ENCODE measurements at places on chromosomes 3 and 15.
A peak's percentile ranks its signal among the peaks of the same experiment; 100 is the strongest.

GRCh38 chr15:49462232-49462844 is 39.3 kb downstream of the FGF7 start:
- no peak for DNase-seq

DNA sequence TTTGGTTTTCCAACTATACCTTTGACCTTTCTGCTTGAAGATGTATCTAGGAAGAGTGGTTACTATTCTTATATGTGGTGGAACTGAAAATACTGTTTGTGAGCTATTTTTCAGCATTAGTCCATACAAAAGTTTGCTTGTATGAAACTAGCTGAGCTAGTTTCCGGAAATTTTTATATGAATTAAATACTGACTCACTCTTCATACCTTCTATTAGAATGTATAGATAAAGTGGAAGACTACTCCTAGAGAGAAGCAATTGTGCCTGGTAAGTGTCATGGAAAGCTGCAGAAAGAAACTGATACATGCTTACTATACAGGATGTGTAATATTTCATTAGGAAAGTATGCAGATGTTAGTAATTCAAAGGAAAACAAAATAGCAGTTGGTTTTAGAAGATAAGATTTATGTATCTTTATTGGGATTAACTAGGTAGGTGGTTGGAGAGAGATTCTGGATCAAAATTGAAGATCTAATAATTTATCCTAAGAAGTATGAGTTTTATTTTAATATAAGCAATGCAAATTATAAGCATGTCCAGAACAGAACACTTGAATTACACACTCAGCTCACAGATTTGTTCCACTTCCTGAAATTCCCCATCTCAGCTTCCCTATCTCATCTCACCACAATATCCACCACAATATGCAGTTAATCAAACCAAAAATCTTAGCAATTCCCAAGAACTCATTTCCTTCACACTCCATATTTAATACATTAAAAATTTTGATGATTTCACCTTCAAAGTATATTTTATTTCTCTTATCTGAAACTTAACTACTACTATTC is 82.8 kb downstream of the BCHE start:
- no peak for DNase-seq

- DNase-seq = no peak
These were observed 44.9 kb downstream of the ABHD5 start for GRCh38 chr3:43735618-43736017.

DNA sequence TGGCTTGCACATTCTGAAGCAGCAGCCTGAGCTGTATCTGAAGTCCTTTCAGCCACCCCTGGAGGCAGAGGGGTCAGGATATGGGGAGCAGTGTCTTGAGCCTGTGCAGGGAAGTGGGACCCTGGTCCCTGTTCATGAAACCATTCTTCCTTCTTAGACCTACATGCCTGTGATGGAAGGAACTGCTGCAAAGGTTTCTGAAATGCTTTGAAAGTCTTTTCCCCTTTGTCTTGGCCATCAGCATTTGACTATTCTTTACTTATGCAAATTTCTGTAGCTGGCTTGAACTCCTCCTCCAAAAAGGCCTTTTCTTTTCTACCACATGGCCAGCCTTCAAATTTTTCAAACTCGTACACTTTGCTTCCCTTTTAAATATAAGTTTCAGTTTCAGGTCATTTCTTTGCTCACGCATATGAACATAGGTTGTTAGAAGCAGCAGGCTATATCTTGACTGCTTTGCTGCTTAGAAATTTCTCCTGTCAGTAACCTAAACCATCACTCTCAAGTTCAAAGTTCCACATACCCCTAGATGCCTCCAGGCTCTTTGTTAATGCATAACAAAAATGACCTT is 62.3 kb downstream of the GALK2 start:
- no peak for DNase-seq

GRCh38 chr15:59644756-59645155 is 12.6 kb downstream of the GTF2A2 start:
- no peak for DNase-seq

- no peak for DNase-seq
These were observed 435 bp downstream of the RAB27A start for GRCh38 chr15:55289011-55289745.

DNA sequence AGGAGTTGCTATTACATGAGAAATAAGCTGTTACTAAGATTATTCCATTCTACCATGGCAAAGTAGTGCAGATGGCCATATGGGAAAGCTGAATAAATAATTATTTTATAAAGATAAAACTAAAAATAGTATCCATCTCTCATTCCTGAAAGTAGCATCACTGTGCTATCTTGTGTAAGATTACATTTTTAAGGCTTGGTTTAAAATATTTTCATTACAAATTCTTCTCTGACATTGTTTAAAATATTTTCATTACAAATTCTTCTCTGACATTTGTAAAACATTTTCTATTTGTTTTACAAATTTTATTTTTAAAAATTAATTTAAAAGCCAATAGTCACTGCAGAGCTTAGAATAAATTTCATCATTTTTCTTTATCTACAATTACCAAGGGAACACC is 665.5 kb upstream of the NAALADL2 start:
- no peak for DNase-seq

- DNase-seq = no peak
These were observed 9.1 kb downstream of the VPS8 start for GRCh38 chr3:184821034-184821433.

- DNase-seq = no peak
These were observed 6.6 kb upstream of the SCAP start for GRCh38 chr3:47482366-47482765.

DNA sequence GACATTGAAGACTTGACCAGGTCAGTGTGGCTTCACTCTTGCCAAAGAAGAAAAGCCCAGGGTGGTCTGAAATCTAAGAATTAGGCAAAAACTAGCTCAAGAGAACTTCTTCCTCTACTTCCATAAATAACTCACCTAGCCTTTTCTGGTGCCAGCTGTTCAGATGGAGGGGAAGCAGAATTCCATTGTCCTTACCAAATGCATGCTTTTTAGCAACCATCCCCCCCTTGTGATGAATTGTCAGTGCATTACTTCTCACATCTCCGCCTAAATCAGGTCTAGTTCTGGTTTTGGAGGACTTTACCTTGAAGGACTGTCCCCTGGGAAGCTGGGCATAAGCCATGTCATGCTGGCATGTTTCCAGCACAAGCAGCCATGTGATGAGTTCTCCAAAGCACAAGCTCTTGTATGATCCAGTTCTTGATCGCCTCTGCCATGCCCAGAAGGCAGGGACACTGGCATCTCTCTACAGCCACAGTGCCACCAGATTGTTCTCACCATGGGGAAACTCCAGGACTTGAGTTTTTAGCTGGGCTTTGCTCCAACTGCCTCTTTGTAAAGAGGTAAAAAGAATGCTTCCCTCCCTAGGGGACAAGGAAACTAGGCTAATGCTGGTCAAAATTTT is 96.4 kb upstream of the IL12A start:
- DNase-seq = no peak

- no peak for DNase-seq
These were observed 166.0 kb upstream of the ATP10A start for GRCh38 chr15:26029146-26029545.

DNA sequence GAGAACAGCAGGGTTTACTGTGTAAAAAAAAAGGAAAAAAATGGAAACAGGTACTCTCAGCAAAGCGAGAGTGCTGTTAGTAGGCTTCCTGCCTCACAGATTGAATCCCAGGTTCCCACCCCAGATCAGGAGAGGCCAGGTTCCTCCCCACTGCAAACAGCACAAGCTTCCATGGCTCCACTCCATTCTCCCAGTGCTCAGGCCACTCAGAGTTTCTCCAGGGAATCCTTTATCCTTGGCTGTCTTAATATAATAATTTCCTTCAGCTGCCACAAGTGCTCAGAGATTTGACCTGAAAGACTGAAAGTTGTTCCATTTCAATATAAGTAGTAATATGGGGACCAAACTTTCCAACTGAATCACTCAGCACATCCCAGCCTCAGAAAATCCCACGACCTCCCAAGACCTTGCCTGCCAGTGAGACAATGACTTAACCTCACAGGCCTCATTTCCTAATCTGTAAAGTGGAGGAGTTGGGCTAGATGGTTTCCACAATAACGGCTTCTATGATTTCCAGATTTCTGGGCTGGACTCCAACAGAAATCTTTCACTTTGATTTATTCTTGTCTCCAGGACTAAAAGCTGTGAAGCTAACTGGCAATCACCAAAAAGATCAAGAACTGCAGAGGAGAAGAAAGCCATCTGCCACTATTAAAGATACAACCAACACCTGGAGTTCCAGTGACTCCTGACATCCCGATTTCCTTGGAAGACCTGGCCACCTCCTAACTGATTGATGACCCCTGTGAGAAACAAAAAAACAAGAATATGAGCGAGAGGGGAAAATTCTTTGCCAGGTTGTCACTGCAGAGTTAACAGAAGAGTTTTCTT is 289.5 kb downstream of the NEK10 start:
- DNase-seq = no peak

- DNase-seq = no peak
These were observed 271.5 kb upstream of the TMC3 start for GRCh38 chr15:81645470-81645869.

DNA sequence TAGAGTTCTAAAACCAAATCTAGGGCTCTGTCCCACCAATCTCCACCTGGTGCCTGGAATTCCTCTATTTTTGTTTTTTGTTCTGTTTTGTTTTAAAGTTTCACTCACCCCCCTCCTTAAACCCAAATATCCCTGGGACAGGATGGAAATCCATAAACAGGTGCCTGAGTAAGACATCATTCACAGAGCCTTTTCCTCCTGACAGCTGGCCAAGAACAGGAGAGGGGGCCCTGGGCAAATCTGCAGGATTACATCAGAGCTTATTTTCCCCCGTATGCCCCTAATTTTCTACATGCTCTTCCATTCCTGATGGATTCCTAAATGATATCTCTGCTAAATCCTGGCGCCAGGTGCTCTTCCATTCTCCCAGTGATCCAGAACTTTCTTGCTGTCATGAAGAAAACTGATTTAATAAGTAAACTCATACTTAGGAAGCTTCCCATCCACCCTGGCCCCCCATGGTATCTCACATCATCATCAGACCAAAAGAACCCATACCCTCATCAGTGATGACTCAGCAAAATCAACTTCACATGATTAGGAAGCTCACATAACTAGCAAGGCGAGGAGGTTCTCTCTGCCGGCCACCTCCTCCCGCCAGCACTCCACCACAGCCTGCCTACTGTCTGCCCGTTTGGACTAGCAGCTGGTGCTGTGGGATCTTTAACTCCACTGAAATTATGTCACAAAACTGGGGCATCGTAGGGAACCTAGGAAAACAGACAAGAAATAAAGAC is 61.0 kb downstream of the LIPC start:
- DNase-seq = no peak

DNA sequence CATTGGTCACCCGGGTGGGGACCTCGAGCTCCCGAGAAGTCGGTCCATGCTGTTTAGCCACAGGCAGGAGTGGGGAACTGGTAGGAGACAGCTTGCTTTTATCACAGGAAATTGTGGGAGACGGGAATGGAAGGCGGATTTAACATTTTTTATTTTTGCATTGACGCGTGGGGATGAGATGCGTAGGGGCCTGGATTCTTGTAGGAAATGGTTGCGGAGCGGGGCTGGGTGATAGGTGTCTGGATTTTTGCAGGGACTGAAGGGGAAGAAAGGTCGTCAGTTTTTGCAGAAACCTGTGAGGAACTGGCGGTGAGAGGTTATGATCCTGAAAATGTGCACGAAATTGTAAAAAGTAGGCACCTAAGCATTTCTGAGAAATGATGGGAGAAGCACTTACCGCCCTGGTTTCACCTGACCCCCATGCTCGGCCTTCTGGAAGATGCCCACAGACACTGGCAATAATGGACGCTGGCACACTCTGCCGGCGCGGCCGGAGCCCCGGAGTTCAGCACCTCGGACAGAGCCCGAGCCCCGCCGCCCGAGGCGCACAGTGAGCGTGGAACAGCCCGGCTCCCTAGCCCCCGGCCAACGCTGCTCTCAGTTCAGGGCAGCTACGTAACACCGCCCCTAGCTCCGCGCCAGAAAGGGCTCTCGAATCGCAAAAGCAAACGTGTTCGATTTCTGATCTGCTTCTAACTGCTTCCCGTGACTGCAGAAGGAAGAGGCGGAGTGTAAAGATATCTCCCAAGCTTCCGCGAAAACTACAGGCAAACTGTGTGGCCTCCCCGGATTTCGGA is 928 bp downstream of the ANKRD34C start:
- peak; percentile 81 for DNase-seq

DNA sequence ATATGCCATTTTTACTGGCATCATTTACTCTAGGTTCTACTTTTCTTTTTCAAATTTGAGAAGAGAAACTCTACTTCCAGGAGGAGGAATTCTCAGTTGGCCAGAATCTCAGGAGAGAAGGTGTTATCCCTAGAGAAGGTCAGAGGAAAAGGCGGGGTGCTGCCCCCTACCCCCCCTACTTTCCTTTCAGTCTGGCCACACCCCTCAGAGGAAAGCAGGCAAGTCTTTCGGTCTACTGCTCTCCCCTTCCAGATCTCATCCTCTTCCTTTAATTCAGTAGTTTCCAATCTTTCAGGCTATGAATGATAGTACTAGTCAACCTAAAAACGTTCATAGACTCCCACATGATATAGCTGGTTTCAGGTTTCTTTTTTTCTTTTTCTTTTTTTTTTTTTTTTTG is 366.5 kb upstream of the TBL1XR1 start:
- DNase-seq = no peak

DNA sequence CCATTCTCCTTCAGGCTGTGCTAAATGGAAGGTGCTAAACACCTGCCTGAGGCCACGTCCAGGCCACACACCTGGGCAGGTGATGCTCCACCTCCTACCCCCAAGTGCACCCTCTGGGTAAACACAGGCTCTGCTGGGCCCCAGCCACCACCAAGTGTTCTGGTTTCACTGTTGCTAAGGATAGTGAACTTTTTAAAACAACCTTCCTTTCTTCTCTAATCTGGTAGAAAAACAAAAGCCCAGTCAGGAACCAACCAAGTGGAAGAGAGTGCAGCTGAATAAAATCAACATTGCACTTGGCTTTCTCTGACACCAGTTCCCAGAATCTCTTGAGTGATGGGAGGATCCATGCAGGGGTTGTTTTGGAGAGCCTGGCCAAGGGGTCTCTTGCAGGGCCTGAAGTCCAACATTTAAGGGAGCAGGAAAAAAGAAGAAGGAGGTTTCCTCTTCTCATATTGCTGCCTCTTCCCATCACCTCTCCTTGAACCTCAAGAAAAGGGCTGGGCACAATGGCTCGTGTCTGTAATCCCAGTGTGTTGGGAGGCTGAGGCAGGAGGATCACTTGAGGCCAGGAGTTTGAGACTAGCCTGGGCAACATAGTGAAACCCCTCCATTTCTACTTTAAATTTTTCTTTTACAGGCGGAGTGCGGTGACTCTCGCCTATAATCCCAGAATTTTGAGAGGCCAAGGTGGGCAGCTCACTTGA is 26.2 kb upstream of the ATP13A3 start:
- no peak for DNase-seq

GRCh38 chr15:38631119-38632075 is 66.8 kb upstream of the RASGRP1 start:
- no peak for DNase-seq

DNA sequence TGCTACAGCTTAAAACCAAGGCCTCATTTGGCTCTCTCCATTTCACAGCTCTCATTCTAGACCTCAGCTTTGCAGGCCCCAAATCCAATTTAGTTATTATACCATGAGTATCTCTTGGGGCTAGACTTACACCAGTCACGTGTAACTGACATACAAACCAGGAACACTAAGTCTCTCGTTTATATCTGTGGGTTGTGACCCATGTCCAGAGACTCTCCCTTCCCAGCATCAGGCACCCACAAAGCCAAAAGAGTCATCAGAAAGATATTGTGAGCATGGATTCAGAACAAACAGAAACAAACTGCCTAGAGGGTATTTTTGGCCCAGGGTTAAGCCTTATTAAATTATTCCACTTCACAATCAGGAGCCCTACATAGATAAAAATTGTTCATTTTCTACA is 5.6 kb upstream of the CCDC13 start:
- DNase-seq = no peak

Measured in neural crest cell (in vitro differentiated cells).